ENCODE measurements at places on chromosomes 6 and 20. TPM values are rescaled to one million over a fixed set of nuclear protein-coding genes. Genes with fewer than 3 reads are reported as not detected.

The SLC26A8 gene
- not detected for total RNA-seq

The SERAC1 gene
- 7.6 TPM for total RNA-seq

The VIP gene
- not detected for total RNA-seq

The SLC17A1 gene
- not detected for total RNA-seq

The TNXB gene
- total RNA-seq: 10.6 TPM

The ERVFRD-1 gene
- not detected for total RNA-seq

The WFDC10B gene
- 0.26 TPM for total RNA-seq

The CST7 gene
- total RNA-seq: not detected

The GRM1 gene
- total RNA-seq: 0.17 TPM

The ADGRF1 gene
- not detected for total RNA-seq

The NTSR1 gene
- total RNA-seq: under 0.01 TPM

The MDC1 gene
- 2.4 TPM for total RNA-seq

The EYA2 gene
- total RNA-seq: 2.4 TPM

The KCNK5 gene
- not detected for total RNA-seq

The CST5 gene
- not detected for total RNA-seq

The MUCL3 gene
- not detected for total RNA-seq

The TMEM170B gene
- 0.32 TPM for total RNA-seq

The NT5E gene
- 331 TPM for total RNA-seq

The ESF1 gene
- total RNA-seq: 19.0 TPM

The KCNS1 gene
- total RNA-seq: 0.09 TPM

The GPSM3 gene
- 0.95 TPM for total RNA-seq

The MAFB gene
- total RNA-seq: 0.32 TPM

The PDE7B gene
- total RNA-seq: 43.3 TPM

The LRFN2 gene
- total RNA-seq: not detected

The KIAA0408 gene
- 1.4 TPM for total RNA-seq

The ACOT8 gene
- total RNA-seq: 46.2 TPM

The PTPRA gene
- total RNA-seq: 22.5 TPM

The PSMA7 gene
- 311 TPM for total RNA-seq

The GGT7 gene
- total RNA-seq: 10.7 TPM

The LRRN4 gene
- not detected for total RNA-seq

The NKAPL gene
- 2.0 TPM for total RNA-seq

The AGER gene
- total RNA-seq: 0.16 TPM

The REPS1 gene
- 22.1 TPM for total RNA-seq

The MBOAT1 gene
- total RNA-seq: 2.4 TPM

The OR2H2 gene
- total RNA-seq: not detected

The HIVEP2 gene
- 3.9 TPM for total RNA-seq

The TMEM244 gene
- 0.47 TPM for total RNA-seq

The PLEKHG1 gene
- 3.3 TPM for total RNA-seq

The MAN1A1 gene
- total RNA-seq: 53.1 TPM

The NKX2-2 gene
- total RNA-seq: under 0.01 TPM

The SNAP91 gene
- not detected for total RNA-seq

The SNX21 gene
- 80.1 TPM for total RNA-seq

The OCSTAMP gene
- not detected for total RNA-seq

The GSTA1 gene
- total RNA-seq: not detected

The ULBP2 gene
- total RNA-seq: 1.9 TPM

The AIF1 gene
- not detected for total RNA-seq

The DDAH2 gene
- 207 TPM for total RNA-seq
